HCEC 1CT (cell line): ENCODE measurements at places on chromosomes 12 and 14.

DNA sequence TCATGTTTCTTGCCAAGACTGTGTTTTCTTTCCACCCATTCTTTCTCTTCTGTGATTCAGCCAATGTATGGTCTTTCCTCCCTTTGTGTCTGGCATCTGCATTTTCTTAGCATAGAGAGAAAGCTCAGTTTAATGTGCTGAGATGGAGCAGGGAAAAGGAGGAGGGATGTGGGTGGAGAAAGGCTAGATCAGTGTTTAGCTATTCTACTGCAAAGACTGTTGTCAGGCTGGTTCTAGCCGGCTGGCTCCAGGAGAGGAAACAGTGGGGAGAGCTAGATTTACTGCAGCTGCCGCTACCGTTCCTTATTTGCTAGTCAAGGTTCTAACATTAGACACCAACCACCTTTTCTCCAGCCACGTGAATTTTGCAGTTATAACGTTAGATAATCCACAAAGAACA, 5.2 kb upstream of the RIMKLB start:
- DNase-seq: no peak

- no peak for DNase-seq
Measured at GRCh38 chr12:27523305-27523641, 733 bp upstream of the PPFIBP1 start.

GRCh38 chr12:65895759-65896656, 71.7 kb downstream of the HMGA2 start:
- DNase-seq: no peak

GRCh38 chr14:68094158-68094557, 274.6 kb downstream of the RAD51B start:
- peak; percentile 51 for DNase-seq

GRCh38 chr14:79992407-79993198, 218.7 kb downstream of the DIO2 start:
- DNase-seq: no peak

DNA sequence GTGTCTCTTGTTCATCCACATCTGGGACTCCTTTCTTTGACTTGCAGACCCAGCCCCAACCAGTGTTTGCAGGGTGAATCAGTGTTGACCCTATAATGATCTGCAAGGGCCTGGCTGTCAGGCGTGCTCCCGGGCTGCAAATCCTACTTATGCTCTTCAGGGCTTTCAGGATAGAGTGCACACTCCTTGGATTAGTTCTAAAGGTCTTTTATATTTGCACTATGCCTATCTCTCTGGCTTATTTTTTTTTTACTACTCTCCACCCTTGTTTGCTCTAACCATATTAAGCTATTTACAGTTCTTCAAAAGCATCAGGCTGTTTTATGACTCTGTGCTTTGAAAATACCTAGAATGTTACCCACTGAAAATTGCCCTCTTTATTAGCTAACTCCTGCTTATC, 4.3 kb upstream of the PRICKLE1 start:
- no peak for DNase-seq

- no peak for DNase-seq
Measured at GRCh38 chr14:105903971-105904370, 377.6 kb downstream of the TMEM121 start.

GRCh38 chr14:24597403-24597802, 12.1 kb downstream of the GZMH start:
- DNase-seq: no peak

- DNase-seq: peak; percentile 44
Measured at GRCh38 chr12:85057370-85057963, 21.3 kb downstream of the LRRIQ1 start.

GRCh38 chr14:70785556-70785955, 23.8 kb downstream of the MAP3K9 start:
- no peak for DNase-seq

GRCh38 chr12:123621619-123622530, 11.6 kb downstream of the EIF2B1 start:
- DNase-seq: peak; percentile 5

DNA sequence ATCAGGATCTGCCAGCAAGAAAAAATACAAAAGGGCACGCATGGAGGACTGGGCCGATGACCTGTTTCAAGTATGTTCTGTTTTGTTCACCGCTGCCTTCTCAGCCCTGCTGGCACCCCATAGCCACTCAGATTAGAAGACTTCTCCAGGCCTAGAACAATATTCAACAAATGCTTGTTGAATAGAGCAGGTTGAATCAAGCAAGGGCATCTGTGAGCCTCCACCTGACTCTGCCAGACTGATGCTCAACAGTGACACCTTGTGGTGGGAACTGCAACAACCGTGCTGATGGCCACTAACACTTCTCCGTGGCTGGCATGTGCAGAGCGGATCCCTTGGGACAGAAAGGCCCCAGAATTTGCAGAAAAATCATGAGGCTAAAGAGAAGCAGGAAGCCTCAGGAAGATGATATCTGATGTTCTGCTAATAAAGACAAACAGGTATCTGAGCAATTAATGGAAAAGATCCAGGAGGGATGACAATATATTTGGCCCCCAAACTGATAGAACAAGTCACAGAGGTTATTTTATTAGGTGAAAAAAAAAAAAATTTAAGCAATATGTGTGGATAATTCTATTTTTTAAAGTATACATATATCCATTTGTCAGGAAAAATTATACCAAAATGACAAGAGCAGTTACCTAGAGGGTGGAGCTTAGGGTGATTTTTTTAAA, 114.3 kb downstream of the KSR2 start:
- DNase-seq: peak; percentile 40

GRCh38 chr12:41339784-41340183, 151.7 kb downstream of the PDZRN4 start:
- no peak for DNase-seq

DNA sequence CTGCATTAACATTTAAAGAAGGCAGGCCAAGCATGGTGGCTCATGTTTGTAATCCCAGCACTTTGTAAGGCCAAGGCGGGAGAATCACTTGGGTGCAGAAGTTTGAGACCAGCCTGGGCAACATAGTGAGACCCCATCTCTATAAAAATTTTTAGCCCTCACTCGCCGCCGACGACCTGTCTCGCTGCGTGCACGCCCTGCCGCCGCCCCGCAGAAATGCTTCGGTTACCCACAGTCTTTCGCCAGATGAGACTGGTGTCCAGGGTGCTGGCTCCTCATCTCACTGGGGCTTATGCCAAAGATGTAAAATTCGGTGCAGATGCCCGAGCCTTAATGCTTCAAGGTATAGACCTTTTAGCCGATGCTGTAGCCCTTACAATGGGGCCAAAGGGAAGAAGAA, 10.8 kb upstream of the RBMS2 start:
- no peak for DNase-seq

DNA sequence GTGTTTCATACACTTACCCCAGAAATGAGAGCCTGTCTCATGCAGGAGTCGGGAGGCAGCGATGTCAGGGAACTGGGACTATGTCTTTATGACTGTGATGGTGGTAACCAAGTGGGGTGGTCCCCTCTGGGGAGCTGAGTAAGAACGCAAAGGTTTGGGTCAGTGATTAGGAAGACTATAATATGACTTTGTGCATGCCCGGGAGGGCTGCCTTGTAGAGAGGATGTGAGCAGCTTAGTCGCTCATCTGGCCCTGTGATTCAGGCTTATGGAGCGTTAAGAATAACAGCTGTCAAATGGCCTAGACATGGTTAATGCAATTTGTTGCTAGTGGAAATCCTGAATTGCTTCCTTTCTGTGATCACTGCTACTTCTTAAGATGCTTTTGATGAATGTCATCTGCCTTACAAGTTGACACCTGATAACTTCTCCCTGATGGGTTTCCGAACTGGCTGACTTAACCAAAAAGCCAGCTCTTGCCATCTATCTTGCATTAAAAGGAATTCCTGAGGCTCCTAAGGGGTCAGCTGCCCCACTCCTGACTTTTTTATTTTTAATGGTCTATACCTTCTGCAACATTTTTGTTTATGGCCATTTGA, 35.4 kb upstream of the AACS start:
- DNase-seq: peak; percentile 16

- DNase-seq: no peak
Measured at GRCh38 chr12:55965941-55966407, at the start of gene PMEL. Gene PMEL (minus strand): TSS chr12:55966042. CDS start chr12:55966011, 31 bp downstream.

- DNase-seq: no peak
Measured at GRCh38 chr14:103020271-103021170, 36.8 kb downstream of the CDC42BPB start.

GRCh38 chr12:131105351-131105735, 151.6 kb downstream of the ADGRD1 start:
- DNase-seq: no peak

DNA sequence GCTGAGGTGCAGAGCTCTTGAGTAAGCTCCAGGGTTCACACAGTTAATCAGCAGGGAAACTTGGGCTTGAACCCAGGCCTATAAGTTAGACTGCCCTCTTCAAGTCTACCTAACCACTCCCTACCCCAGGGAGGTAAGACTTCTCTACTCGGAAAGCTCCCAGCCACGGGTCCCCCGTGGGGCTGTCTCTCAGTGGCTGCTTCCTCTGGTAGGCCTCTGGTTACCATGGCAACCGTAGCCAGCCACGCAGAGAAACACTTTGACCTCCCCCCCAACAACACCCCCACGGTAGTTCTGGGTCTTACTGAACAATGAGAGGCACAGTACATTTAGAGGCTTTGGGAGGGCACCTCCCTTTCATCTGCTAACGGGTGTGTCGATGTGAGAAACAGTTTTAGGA, 245.2 kb downstream of the AACS start:
- DNase-seq: no peak

- no peak for DNase-seq
Measured at GRCh38 chr12:82688596-82688995, 1.9 kb downstream of the TMTC2 start.

DNA sequence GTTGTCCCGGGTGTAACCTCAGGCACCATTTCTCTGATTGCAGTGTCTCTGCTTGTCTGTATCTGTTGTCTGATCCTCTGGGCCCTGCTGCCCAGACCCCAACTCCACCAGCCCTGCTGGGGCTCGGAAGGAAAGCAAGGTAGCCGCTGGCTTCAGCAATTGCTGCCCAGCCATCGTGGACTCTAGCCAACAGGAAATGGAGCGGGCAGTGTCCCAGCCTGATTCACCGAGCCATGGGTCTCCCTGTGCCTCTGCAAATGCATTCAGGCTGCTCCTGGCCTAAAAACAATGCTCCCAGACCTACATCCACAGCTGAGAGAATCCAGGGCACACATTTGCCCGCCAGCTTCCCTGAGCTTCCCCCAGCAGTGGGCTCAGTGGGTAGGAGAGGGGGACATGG, 9.2 kb downstream of the TUNAR start:
- no peak for DNase-seq

GRCh38 chr12:110371408-110372055, 32.0 kb downstream of the ANAPC7 start:
- no peak for DNase-seq

DNA sequence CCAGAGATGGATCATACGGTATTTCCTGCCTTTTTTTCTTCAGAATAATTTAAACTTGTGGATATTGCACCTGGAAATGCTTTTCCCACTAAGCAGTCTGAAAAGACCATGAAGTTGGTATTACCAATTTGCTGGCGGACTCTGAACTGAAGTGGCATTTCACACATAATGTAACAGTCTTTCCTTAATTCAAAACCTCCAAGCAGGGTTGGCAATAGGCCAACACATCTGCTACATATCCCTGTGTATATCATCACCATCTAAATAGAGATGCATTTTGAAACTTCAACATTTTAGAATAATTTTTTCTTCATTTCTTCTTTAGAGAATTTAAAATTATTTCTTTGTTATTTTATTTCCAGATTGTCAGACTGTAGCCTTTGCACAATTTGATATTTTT, 100.5 kb downstream of the TSPAN8 start:
- DNase-seq: no peak

- DNase-seq: no peak
Measured at GRCh38 chr12:82517027-82517426, 158.7 kb downstream of the METTL25 start.

- no peak for DNase-seq
Measured at GRCh38 chr14:31781578-31781977, 220.4 kb downstream of the NUBPL start.

GRCh38 chr14:30108975-30109700, 181.5 kb upstream of the PRKD1 start:
- DNase-seq: peak; percentile 92

GRCh38 chr14:28303248-28303647, 463.3 kb upstream of the FOXG1 start:
- peak; percentile 72 for DNase-seq

DNA sequence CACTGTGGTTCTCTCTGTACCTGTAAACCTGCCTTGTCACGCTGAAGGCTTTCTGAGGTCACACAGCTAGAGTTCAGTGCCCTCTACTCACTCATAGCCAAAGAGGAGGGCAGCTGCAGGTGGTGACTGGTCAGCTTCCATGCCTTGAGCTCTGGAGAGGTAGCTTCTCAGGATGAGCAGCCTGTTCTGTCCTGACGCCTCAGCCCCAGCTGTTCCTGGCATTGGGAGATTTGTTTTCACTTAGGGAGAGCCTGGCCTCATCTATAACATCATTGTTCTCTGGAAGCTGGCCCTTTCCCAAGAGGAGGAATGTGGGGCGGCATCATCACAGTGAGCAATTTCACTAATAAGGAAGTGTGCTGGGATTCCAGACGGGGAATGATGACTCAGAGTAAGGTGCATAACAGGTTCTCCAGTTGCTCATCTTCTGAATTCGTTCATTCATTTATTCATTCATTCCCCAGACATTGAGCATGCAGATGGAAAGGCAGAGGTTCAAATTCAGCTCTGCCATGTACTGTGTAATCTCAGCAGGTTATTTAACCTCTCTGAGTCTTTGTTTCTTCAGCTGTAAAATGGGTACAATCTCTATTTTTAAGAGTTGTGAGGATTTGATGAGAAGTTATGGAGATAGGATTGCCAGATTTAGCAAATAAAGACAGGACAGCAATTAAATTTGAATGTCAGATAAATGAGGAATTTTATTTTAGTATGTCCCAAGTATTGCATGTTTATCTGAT, 255.8 kb upstream of the CRY1 start:
- DNase-seq: no peak

- no peak for DNase-seq
Measured at GRCh38 chr14:63670692-63671091, 29.0 kb upstream of the WDR89 start.

DNA sequence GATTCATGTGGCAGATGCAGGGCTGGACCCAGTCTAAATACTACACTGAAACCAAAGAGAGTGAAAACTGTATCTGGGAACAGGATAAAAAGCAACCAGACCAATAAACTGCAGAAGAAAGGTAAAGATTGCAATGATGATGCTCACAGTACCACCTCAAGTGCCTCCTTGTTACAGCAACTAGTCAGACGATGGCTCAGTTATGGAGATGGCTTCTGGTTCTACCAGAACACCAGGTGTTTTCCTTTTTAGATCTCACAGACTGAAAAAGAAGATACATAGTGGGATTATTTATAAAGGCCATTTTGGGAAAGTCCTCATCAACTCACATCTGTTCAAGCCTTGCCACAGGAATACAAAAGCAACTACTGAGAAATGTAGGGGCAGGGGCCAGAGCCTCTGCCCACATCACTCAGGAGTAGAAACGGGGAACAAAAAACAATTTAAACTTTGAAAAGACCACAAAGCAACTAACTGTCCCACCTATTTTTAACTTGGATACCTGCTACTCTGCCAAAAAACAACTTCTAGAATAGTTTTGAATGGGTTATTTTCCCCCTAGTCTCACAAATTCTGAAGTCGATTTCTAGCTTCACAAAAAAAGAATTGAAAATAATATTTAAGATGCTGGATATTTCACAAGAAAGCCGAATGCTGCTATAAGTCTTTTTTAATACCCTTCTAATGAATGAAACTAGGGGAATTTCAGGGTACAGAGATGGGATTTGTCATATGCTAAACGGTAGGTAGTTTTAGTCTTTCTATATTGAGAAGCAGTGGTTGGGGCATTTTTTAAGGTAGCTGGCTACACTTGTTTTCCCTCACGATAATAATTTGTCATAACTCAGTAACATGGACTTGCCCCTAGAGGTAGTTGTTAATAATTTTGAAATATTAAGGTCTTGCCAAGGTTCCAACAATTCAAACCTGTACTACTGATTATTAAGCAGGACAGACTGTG, 197.2 kb upstream of the TMPO start:
- no peak for DNase-seq
